GM20000 (cell line): ENCODE measurements at places on chromosomes 1 and 21.

- DNase-seq, result no peak
Measured at GRCh38 chr1:177927021-177927596, 42.7 kb downstream of the SEC16B start.

GRCh38 chr1:222290866-222291265, 257.0 kb downstream of the HHIPL2 start:
- no peak for DNase-seq

- no peak for DNase-seq
Measured at GRCh38 chr1:150578272-150579109, 919 bp downstream of the MCL1 start.

GRCh38 chr1:19974822-19975416, 4.5 kb downstream of the PLA2G2A start:
- DNase-seq, result peak; percentile 57

GRCh38 chr1:31848381-31848897, 32.6 kb upstream of the SPOCD1 start:
- DNase-seq, result no peak

DNA sequence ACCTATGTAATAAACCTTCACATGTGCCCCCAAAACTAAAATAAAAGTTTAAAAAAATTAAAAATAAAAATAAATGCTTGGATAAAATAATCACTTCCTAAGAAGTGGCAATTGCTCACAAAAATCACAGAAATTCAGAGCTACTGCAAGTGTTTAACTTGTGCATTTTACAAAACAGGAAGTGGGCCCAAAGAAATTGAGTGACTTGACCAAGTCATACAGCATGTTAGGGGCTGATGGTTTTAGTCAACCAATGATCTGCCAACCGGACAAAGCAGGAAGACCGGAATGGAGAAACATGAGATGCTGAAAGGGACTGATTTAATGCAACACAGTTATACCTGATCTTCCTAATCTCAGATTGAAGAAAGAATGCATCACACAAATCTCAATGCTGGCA, 96.5 kb downstream of the SMYD2 start:
- DNase-seq, result no peak

GRCh38 chr1:171784784-171785183, 3.3 kb downstream of the METTL13 start:
- peak; percentile 32 for DNase-seq
